ENCODE measurements at places on chromosomes 7 and 10.

- no peak for DNase-seq
Measured at GRCh38 chr10:60444494-60445064, 54.9 kb upstream of the ANK3 start.

- DNase-seq = no peak
Measured at GRCh38 chr7:27167916-27168264, 2.6 kb upstream of the HOXA9 start.

DNA sequence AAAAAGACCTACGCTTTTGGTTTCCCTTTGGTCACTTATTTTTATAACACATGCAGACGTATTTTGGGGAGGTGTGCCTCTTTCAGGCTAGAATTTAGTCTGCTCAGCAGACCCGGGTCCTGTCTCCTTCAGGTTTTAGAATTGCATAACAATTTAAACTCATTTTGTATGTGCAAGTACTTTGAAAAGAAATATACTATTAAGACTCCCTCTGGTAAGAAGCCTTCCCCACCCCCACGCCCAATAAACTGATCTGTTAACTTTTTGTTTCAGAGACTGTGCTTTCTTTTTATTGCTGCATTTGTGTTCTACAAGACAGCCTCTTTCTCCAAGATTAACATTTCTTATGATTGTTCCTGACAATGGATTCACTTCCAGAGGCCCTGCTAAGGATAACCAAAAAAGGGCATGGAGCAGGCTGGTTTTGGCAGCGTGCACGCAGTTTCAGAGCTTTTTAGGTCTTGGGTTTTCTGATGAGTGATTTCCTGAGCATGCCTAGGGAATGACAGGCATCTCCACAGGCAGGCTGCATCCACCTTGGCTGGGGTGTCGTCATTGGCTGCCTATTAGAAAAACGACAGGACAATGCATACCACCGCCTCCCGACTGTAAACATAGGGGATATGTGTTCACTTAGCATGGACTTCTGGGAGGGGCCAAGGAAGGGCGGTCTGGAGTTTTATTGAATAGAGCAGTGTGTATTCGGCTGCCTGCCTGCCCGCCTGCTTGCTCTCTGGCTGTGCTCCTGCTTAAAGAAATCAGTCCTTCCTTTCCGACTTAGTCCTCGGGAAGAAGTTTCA is at the start of gene CALD1:
TSS of gene CALD1 (plus strand) at position 694 of the 800 bp plus-strand sequence. CDS start 88,100 bp downstream, outside the sequence.
- peak; percentile 99 for DNase-seq

DNA sequence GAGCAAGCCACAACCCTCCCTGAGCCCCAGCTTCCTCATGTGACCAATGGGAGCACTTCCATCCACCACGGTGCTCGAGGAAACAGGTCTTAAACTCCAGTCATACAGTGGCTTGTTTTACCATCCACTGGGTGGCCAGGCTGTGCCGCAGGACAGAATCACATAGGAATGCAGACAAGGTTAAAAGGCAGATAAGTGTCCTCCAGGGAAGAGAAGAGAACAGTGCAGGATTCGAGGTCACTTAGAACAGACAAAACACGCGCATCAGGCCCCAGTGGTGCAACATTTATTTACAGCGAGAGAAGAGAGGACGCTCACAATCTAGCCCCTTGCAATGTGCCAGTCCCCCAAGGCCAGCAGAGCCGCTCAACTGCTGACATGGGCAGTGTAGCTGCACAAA is 92.8 kb downstream of the TMEM130 start:
- no peak for DNase-seq

DNA sequence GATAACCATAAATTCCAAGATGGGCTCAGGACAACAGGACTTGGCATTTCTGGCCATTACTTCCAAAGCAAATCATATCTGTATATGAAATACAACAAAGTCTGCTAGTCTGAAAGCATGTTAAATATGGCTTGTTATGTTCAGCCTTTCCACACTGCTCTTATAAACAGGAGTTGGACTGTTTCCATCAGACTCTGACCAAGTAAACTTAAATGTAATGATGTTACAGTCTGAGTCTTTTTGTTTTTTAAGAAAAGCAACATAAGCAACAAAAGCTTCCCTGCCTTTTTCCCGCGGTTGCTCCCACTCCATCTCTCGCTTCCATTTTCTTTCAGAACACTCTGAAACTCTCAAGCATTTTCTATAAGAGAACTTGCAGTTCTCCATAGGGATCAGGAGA is 8.1 kb upstream of the CDCA7L start:
- no peak for DNase-seq

- DNase-seq = no peak
Measured at GRCh38 chr10:89363729-89364442, 14.0 kb upstream of the IFIT1B start.

DNA sequence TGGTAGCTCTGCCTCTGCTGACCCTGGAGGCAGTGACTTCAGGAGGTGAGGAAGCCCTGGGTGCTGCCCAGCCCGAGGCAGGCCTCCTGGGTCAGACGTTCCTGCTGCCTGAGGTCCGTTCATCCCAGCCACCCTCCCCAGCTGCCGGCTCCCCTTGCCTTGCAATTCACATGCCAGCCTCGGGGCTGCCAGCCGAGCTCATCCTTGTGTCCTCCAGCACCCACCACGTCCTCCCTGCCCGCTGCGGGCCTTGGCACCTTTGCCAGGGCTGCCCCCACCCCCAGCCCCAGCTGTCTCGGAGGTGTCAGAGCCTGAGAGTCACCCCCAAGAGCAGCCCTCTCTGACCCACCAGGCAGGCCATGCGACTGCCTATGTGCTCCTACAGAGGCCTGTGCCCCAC is 162.1 kb upstream of the RNF32 start:
- DNase-seq = no peak

DNA sequence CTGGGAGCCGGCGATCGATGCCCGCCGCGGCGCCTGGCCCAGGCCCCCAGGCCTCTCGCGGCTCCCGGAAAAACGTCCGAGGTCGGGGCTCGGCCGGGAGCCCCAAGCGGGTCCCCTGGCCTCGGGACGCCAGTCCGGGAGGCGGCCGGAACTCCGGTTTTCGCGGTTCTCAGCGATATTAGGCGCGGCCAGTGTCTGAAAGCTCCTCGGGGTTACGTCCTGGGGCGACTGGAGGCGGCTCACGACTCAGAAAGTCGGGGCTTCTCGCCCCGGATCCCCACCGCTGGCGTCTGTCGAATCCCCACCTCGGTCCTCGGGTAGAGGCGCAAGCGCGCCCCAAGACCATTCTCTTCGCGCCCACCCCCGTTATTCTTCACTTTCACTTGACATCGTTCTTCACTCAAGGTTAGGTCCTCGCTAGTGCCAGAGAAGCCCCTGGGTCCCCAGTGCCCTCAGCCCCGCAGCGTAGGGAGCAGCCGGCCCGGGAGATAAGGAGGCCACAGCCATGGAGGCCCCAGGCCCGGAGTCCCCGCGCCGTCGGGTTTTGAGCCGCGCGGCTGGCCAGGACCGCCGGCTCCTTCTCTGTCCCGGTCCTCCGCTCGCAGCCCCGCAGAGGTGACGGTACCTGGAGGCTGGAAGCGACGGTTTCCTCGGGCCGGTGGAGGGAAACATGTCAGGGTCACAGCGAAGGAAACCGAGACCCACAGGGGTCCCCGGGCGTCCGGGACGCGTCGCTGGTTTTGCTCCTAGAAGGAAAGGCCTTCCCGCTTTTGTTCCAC is 35.2 kb upstream of the EBLN1 start:
- DNase-seq = no peak

- DNase-seq = no peak
Measured at GRCh38 chr10:78891741-78892140, 177.0 kb upstream of the ZMIZ1 start.

DNA sequence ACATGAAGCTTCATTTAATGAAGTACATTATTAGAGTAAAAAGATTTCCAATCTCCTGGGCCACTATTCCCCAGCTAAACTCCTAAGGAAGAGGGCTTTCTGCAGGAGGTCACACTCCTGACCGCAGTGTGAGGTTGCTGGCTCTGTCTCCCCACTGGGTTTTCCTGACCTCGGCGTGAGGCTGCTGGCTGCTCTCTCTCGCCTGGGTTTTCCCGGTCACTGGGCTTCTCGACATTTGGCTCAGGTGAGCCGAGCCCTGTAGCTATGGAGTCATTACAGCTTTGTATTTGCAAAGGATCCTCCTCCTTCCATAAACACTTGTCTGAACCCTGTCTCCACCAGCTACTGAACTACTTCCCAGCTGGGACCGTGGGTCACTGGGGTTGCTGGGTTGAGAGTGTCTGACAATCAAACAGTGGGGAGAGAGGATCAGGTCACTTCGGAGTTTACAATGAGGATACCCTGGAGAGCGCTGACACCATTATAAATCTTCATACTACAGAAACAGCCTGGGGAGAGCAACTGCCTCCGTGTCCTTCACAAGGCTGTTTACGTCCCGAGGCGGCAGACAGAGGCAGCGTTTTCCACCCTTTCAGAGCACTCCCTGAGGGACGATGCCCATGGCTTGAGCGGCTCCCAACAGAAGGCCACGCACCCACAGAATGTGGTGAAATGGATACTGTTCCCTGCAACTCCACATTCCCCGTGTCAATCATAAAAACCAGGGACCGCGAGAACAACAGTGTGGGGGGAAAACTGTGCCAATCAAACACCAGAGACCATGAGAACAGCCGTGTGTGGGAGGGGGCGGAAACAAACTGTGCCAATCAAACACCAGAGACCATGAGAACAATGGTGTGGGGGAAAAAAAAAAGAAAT is 226.2 kb downstream of the ZMYND11 start:
- no peak for DNase-seq

DNA sequence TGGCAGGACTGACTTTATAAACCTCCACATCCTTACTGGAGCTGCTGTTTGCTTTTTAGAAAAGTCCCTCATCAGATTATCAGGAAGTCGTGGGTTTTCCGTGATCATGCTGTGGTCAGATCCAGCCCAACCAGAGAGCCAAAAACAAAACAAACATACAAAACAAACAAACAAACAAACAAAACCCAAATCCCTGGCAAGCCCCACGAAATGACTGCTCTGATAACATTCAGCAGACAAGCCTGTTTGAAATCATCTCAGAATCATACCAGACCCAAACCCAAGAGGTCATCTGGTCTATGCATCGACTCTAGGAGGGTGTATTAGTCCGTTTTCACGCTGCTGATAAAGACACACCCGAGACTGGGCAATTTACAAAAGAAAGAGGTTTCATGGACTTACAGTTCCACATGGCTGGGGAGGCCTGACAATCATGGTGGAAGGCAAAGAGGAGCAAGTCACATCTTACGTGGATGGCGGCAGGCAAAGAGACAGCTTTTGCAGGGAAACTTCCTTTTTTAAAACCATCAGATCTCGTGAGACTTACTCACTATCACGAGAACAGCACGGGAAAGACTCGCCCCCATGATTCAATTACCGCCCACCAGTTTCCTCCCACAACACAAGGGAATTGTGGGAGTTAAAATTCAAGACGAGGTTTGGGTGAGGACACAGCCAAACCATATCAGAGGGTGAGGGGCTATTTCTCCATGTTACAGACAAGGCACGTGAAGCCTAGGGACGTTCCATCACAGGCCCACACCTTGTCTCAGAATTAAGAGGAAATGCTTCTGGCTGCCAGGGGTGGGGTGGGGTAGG is 85.7 kb downstream of the PARP12 start:
- DNase-seq = no peak

- DNase-seq = no peak
Measured at GRCh38 chr10:105579112-105579511, 938.0 kb downstream of the SORCS3 start.

All from mammary epithelial cell (primary cell).